ENCODE measurements at places on chromosomes 11 and 22.

DNA sequence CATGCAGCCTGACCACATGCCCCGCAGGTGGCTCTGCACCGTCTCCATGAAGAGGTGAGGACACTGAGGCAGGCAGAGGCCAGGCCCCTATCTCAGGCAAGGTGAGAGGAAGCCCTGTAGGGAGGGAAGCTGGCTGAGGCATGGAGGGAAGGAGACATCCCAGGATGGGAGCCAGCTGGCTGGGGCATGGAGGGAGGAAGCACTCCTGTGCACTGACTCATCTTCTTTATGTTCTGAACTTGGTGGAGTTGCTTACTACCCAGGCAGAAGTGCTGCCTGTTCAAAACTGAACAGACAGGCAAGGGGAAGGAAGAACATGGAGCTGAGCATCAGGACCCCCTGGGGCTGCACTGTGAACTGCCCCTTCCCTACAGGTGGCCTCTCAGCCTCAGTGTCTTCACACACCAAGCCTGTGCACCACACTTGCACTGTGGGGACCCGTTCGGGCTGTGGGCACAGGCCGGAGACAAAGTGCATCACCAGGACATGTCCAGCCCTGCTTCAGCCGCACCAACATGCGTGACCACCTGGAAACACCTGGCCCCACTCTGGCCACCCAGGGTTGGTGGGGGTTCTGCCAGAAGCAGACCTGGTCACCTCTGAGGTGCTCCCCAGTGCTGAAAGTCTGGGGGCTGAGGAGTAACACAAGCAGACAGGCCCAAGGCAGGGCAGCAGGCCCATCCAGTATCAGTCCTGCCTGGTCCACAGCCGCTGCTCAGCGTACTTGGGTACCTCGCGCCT, 55.5 kb downstream of the DGCR2 start:
- no peak for DNase-seq

DNA sequence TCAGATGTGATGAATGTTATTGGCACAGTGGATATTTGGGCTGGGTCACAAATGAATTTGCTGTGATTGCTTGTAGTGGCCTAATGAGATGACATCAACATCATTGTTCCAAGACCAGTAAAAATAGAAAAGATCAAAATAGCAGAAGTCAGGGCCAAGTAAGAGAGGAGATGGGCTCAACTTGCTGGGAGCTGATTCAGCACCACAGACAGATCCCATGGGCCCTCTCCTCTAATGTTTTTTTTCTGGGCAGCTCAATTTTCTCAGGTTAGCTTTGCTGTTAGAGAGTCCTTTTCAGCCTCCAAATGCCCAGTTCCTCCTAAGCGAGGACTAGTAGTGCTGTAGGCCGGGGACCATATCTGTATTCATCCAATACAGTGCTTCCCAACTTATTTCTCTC, 86.0 kb upstream of the IZUMO1R start:
- no peak for DNase-seq

DNA sequence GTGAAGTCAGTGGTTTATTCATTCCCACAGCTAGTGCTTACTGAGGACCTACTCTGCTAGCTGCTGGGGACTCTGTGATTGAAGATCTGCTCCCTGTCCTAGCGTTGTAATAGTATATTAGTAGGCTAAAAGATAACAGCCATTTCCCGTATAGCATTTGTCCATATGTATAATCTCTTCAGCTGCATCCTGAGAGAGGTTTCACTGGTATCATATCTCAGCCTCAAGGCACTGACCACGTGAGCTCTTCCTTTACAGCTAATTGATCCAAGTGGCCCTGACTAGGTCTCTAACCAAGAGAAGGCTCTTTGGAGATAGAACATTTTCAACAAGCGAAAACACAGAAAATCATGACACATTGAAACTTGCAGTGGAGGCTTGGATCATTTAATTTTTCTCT, 110.2 kb downstream of the APIP start:
- no peak for DNase-seq

DNA sequence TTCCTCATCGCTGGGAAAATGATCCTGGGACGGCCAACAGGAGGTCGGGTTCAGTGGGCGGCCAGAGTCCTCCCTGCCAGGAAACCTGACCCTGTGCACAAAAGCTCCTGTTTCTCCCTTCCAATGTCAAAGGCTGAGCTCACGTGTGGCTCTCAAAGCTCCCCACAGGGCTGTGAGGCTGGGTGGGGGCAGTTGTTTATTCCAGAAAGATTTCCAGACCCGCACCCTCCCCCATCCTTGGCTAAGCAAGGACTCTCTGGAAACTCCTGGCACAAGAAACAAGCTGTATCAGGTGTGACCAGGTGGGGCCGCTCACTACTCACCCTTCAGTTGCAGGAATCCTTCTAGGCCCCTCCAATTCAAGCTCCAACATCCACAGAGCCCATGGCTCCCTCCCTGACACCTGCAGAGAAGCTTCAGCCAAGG, 131.9 kb downstream of the SHANK2 start:
- DNase-seq, result no peak

GRCh38 chr22:20147237-20147988, 3.4 kb downstream of the CCDC188 start:
- no peak for DNase-seq

DNA sequence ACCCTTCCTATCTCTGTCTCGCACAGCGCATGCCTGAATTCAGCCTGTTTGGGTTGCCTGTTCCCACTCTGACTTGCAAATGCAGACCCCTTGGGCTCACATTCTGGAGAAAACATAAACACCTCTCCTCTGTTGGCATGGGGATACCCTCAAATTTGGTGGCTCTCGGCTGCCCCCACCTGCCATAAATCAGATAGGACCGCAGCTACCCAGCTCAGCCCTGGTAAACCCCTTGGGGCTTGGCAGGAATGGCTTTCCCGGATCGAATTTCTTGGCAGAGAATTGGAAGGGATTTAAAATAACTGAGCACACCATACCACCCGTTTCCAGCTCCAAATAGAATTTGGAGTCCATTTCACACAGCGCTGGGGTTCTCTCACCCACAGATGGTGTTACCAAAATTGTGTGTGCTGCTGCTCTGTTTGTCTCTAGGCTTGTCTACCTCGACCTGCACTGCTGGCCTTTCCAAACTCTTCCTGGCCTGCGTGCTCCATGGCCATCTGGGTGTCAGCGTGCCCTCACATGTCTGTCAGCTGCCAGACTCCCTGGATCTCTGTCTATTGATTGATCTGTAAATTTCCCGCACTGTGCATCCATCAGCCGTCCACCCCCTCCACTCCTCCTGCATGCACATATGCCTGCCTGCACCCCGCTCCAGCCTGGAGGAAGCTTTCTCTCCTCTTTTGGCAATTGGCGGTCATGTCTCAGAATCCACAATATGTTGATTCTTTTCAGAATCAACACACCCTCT, 134.0 kb downstream of the NTM start:
- DNase-seq, result peak; percentile 27

GRCh38 chr11:84790849-84791427, 836.2 kb downstream of the DLG2 start:
- no peak for DNase-seq

GRCh38 chr11:72349616-72350218, 84.6 kb downstream of the CLPB start:
- no peak for DNase-seq

- DNase-seq, result no peak
These were observed 22.4 kb upstream of the MYH9 start for GRCh38 chr22:36409911-36410756.

DNA sequence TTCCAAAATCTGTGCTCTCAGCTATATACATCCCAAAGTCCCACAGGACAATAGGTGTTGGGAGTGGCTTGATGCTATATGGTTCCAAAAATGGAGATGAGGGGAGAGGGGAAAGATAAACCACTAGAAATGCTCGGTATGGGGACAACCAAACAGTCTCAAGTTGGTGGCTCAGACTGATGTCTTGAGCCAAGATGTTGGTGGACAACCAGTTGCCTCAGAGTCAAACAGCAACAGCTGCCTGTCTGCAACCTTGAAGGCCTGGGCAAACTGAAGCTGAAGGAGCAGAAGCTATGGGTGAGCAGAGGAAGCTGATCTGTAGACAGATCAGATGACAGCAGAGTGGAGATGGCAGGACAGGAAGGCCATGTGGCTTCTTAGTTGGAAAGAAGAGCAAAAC, 4.0 kb downstream of the RRP8 start:
- DNase-seq, result no peak

DNA sequence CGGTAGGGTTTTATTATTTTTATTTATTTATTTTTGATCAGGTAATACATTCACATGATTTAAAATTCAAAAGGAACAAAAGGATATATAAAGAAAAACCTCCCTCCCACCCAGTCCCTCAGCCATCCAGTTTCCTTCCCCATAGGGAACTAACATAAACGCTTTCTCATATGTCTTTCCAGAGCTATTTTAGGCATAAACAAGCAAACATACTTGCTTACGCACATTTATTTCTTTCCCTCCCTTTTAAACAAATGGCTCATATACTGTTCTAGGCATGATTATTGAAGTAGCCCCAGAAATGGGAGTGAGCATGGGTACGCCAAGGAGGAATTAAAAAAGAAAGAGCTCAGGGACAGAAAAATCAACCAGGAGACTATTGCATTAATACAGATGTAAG, 63.7 kb downstream of the LIF start:
- no peak for DNase-seq

DNA sequence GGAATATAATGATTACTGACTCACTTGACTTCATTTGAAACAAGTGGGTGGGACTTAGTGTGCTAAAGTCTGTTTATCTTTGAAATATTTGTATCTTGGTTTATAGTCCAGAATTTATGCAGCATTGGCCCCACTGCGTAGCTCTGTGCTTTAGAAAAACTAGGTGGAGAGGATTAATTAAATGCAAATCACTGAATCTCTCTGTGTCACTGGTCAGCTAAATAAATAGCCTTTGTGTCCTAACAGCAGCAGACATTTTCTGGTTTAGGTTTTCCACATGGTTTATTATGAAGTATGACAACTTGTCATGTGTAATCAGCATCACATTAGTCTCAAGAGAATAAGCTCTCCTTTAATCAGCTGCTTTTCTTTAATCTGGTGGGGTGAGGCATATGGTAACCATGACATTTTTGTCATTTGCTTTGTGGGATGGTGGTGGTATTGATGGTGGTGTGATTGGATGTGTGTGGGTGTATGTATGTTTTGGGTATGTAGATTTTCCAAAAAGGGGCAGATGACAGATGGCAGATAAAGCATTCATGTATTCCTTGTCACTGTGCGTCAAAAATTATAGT, 33.9 kb downstream of the BCL2L13 start:
- DNase-seq, result no peak

DNA sequence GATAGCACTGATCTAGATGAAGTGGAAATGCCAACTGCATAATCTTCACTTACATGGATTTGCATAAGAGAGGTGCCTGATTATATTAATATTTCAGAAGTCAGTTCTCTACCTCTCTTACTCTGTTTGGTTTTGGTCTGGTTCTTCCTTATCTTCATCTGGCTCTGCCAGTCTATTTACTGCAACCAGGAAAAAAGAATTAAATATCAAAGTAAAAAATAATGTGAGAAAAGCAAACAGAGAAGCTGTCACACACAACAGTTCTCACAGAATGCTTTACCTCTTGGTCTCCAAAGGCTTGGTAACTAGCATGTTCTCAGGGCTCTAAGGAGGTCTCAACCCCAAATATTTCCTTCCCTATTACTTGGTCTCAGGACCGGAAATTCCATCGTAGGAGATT, 6.7 kb downstream of the VSIG10L2 start:
- DNase-seq, result no peak

- DNase-seq, result no peak
These were observed 218.2 kb downstream of the JRKL start for GRCh38 chr11:96607864-96608558.

GRCh38 chr11:17102462-17102861, 25.0 kb upstream of the RPS13 start:
- DNase-seq, result no peak

DNA sequence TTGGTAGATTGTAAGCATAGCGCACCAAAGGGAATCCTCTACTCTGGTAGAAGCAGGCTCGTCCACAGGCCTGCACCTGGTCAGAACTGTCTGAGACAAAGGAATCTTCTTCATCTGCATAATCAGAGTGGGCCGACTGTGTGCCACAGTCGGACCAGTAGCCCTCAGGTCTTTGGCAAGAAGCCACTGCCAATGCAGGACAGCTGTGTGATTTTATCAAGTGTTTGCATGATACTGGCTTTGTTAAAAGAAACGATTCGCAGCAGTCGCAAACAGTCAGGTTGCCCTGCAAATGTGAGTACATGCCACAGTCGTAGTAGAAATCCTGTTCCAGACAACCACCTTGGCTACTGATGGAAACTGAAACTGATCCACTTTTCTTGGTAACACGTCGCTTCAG, 4.9 kb upstream of the CCDC34 start:
- no peak for DNase-seq

- DNase-seq, result no peak
These were observed 24.1 kb downstream of the MAML2 start for GRCh38 chr11:96318850-96319249.

- no peak for DNase-seq
These were observed 15.9 kb upstream of the PDE2A start for GRCh38 chr11:72690166-72690565.

GRCh38 chr11:119907878-119908572, 179.0 kb upstream of the NECTIN1 start:
- no peak for DNase-seq

DNA sequence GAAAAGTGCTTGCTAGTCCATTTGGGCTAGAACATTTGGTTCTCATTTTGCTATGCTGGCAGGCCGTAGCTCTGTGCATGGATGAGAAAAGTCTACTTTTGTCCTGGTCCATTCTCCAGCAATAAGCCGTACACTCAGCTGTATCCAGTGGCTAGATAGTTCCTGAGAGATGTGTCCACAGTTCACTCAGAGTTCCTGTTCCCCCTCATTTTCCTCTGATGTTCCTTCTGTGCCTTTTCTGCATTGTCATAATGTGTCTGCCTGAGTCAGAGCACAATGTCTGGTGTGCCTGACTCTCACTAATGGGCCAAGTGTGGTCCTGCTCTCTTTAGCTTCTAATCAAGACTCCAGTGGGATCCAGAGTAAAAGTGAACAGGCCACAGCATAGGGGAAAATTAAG, 215.7 kb upstream of the CTSC start:
- no peak for DNase-seq

GRCh38 chr11:25899617-25900160, 432.2 kb upstream of the ANO3 start:
- DNase-seq, result no peak

DNA sequence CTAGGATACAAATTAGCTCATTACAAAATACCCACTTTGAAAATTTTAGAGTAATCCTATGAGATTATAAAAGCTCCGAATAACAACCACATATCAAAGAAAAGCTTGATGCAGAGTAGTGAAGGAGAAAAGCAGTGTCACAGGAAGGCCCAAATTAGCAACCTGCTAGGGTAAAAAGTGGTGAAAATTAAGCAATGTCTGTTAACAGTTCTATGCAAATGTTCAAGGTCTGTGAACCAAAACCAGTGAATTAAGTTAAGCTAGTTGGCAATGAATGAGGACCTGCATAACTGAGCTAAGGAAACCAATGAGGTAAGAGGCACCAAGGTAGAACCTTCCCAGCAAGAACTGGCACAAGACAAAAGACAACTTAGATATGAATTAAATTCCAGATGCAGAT, 29.6 kb downstream of the PRDM10 start:
- no peak for DNase-seq

GRCh38 chr22:35275580-35275979, 18.3 kb downstream of the HMGXB4 start:
- DNase-seq, result no peak
